ENCODE measurements at places on chromosomes 2 and 18. TPM values are rescaled to one million over a fixed set of nuclear protein-coding genes. Genes with fewer than 3 reads are reported as not detected.

The SCN9A gene
- total RNA-seq, result 15.6 TPM

The SMARCAL1 gene
- 19.6 TPM for total RNA-seq

- DNase-seq, result no peak
These were observed 55.5 kb downstream of the NCK2 start for GRCh38 chr2:105800036-105800713.

- peak; percentile 49 for DNase-seq
These were observed 133.0 kb downstream of the WDSUB1 start for GRCh38 chr2:159153463-159153862.

The RBMS1 gene
- total RNA-seq, result 91.7 TPM

GRCh38 chr2:143186876-143187275 is 57.7 kb downstream of the ARHGAP15 start:
- no peak for DNase-seq

GRCh38 chr2:216635701-216636550 is 2.7 kb downstream of the IGFBP2 start:
- no peak for DNase-seq

DNA sequence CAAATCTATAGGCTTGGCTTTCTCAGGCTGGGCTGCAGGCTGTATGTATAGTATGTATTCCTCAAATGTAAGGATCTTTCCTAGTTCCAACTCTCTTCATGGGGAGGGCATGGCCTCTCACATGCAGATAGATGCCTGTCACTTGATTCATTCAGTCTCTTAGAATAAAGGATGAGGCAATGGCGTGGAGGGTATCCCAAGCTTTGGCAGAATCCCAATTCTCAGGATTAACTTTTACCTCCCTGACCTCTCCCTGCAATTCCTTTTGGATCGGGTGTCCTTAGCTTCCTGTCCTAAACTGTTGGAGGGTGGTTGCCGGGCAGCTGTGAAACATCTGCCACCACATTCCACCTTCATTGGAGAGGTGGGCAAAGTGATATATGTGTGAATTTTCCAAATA is 80.3 kb downstream of the INSIG2 start:
- no peak for DNase-seq

The TUBB8B gene
- not detected for total RNA-seq

The GATA6 gene
- 20.6 TPM for total RNA-seq

The ITGB1BP1 gene
- total RNA-seq, result 74.0 TPM

The BOLL gene
- not detected for total RNA-seq

DNA sequence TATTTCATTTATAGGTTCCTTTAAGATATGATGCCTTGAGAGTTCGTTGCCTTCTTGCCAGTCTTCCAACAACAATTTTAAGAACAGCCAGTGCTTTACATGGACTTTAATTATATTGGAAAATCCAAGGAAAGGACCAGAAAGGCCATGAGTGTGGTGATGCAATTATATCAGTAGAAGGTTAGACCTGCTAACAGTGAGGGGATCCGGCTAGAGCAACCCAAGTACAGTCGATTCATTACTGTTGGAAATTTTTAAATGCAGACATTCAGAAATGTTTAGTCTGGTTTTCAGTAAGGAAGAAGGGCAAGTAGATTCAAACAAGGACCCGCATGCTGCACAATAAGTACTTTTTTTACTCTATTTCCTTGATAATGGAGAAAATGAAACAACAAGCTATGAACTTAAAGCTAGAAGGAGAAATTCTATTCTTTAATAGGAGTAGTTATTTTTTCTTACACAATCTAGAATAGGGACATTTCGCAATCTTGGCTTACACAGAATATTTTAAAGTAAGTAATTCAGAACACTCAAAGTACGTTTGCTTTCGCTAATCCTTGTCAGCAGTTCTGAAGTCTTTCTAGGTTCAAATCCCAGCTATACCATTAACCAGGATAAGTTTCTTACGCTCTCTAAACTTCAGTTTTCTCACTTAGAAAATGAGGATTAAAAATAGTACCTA is 405.5 kb downstream of the MEIS1 start:
- no peak for DNase-seq

GRCh38 chr18:57951117-57951796 is 92.8 kb upstream of the NEDD4L start:
- no peak for DNase-seq

DNA sequence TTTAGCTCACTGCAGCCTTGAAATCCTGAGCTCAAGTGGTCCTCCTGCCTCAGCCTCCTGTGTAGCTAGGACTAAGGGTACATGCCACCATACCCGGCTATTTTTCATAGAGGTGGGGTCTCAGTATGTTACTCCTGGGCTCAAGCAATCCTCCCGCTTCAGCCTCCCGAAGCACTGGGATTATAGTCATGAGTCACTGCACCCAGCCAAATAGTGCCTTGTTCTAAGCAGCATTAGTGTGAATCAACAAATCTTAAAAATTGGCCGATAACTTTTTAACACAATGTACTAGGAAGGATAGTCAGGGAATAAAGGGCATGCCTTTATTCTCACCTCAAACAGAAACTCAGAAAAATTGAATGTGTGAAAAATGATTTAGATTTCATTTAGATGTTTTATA is 51.6 kb downstream of the XRCC5 start:
- DNase-seq, result no peak

DNA sequence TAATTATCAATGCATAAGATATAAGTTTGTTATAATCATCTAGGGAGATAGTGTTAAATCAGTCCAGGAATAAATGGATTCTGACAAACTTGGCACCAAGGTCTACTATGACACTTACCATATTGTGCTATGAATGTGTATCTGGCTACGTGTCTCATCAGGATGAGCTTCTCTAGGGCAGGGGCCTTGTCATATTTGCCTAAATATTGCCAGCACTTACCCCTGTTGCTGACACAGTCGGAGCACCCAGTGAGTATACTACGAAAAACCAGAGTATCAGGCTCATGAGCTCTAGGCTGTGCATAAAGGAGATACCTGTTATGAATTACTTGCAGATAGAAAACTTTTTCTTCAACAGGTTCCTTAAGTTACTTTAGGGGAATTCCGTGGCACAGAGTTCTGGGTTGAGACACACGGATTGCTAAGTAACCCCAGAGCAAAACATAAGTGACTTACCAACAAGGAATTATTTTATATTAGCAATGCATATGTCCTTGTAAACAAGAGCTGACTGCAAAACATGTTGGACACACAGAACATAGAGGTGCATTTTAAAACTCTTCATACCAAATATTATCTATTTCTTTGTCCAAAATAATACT is 7.7 kb upstream of the TTC39C start:
- DNase-seq, result no peak

DNA sequence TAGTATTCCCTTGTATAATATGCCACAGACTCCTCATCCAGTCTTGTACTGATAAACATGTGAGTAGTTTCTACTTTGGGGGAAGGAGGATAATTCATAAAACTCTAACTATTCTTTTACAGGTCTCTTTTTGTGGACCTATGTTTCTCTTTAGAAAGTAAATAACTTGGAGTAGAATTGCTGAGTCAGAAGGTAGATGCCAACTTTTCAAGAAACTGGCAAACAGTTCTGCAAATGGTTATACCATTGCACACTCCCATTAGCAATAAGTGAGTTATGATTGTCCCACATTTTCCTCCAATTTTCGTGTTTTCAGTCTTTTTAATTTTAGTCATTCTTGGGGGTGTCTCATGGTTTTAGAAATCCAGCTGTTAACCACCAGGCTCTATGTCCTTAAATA is 477.2 kb upstream of the LRRTM4 start:
- no peak for DNase-seq

DNA sequence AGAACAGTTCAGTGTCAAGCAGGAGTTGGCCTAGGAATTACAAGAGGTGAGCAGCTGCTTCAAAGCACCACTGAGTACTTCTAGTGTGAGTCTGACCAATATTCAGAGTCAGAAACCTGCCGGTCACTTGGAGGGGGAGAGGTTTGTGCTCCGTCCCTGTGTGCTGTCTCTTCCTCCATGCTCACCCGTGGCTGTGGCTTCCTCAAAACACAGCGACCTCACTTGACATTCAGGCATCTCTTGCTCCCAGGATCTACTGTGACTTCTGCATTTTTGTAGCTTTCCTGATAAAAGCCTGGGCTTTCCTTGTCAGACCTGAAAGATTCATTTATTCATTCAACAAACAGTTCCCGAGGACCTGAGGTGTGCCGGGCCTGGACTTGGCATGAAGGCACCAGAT is 32.9 kb downstream of the TPRKB start:
- DNase-seq, result no peak

- no peak for DNase-seq
These were observed 47.8 kb downstream of the TEX51 start for GRCh38 chr2:126946318-126947102.

DNA sequence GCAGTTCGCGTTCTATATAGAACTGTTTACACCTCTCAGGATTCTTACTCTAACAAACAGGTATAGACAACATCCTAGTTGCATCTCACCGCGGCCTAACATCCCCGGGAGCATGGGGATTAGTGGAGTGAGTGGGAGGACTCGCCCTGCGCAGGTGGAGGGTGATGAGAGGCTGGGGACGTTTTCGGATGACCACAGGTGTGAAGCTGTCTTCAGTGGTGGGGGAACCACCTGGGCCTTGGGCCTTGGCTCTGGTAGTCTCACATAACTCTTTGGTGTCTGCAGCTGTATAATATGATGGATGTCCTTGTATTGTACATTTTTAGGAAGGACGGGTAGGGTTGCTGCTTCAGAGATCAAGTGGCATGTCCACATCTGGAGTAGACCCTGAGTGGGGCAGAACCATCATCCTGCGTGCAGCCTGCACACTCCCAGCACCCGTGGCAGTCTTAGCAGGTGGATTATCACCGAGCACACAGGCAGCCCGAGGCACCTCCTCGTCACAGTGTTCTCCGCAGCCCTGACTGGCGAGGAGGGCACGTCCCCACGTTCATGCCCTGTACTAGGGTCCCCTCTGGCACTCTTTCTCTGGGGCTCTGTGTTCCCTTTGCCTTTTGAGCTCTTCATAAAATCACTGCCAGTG is 56.0 kb downstream of the AGAP1 start:
- DNase-seq, result no peak

- DNase-seq, result peak; percentile 20
These were observed 25.8 kb downstream of the CALCRL start for GRCh38 chr2:187422282-187422681.

The KCTD1 gene
- 21.7 TPM for total RNA-seq

The CHST9 gene
- total RNA-seq, result 0.12 TPM

The RIT2 gene
- total RNA-seq, result not detected

GRCh38 chr2:240596491-240596931 is 10.0 kb downstream of the CAPN10 start:
- no peak for DNase-seq

The LHCGR gene
- 0.13 TPM for total RNA-seq

The UCN gene
- 2.6 TPM for total RNA-seq

DNA sequence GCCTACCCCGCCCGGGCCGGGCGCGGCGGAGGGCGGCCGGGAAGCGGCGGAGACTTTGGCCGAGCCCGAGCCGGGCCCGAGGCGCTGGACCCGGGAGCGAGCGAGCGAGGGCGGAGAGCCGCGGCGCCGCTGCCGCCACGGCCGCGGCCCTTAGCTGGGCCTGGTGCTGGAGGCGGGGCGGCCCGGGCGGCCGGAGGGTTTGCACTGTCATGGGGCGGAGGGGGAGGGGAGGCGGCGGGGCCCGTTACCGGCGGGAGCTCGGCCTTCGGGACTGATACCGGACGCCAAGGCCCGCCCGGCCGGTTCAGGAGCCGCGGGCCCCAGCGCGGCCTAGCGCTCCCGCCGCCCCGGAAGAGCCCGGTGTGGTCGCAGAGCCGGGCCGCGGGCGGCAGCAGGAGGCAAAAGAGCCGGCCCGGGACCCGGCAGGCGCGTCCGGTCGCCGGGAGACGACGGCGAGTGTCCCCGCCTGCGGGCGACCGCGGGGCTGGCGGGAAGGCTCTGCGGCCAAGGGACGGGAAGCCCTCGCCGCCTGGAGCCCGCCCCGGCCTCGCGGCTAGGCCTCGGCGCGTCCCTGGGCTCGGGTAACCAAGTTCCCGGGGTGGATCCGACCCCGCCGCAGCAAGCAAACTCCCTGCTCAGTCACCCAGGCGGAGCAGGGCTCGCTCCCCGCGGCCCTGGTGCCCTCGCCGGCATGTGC is 697 bp downstream of the KCMF1 start:
- DNase-seq, result peak; percentile 41

- DNase-seq, result no peak
These were observed 774.1 kb upstream of the LRRTM1 start for GRCh38 chr2:81078631-81079030.

DNA sequence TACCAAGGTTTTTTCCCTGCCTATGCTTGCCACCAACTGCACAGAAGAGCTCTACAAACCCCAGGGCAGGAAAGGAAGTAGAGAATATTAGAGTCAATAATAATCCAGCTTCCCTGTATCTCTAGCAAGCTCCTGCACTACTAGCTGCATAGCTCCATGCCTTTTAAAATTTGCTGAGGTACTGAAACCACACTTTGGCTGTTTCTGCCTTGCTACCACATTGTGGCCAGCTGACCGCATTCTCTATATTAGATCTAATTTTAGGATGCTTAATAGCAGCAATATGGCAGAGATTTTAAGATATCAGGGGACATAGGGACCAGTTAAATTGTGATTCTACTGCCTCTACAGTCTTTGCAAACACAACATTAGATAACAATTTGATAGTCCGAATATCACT is 534.6 kb downstream of the MBD2 start:
- DNase-seq, result no peak

GRCh38 chr2:173171924-173172643 is 96.4 kb downstream of the MAP3K20 start:
- DNase-seq, result no peak

- DNase-seq, result no peak
These were observed 847.3 kb upstream of the ACVR2A start for GRCh38 chr2:146997488-146997887.

The GALR1 gene
- not detected for total RNA-seq

The NETO1 gene
- total RNA-seq, result not detected

DNA sequence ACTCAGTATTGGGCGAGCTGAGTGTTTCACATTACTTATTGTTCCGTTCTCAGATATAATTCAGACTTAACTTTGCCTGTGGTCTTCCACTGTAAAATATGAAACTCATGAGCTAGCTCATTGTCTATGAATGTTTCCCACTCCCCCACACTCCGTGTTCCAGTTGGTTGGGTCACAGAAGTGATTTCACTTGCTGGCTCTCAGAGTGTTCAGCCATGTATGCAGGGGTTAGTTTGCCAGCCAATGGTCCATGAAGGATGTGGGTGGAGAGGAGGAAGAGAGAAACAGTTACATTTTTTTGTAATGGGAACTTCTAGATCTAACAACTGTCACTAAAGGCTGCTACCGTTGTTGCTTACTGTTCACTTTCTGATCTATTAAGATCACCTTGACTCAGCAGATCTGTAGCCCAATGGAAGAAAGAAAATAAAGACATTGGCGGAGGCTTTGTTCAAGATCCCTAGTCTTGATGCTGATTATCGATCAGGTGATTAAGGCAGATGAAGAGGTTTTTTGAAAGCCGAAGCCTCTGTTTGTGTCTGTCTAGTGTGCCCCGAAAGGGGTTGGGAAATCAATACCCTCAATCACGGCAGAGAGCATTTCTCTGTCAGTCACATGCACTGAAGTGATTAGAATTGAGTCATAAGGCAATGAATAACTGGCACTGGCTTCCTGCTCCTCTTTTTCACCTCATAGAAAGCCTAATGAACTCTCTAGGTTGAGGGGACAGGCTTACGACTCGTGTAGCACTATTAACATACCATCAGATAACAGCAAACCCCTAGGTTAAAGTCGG is 279.7 kb upstream of the FIGN start:
- DNase-seq, result no peak

All from left lung (tissue), 14 donors.